ENCODE measurements at places on chromosomes 7 and 10. TPM values are rescaled to one million over a fixed set of nuclear protein-coding genes. Genes with fewer than 3 reads are reported as not detected.
A peak's percentile ranks its signal among the peaks of the same experiment; 100 is the strongest.

- no peak overlapping the region for H3K27ac ChIP-seq
- no peaks in the 10 kb centered on the region for H3K27me3 ChIP-seq
- H3K36me3 ChIP-seq = peaks cover 23% of the 10 kb centered on the region
- H3K4me3 ChIP-seq = no peak overlapping the region
These were observed 15.1 kb downstream of the ZNF800 start for GRCh38 chr7:127377425-127377824.

DNA sequence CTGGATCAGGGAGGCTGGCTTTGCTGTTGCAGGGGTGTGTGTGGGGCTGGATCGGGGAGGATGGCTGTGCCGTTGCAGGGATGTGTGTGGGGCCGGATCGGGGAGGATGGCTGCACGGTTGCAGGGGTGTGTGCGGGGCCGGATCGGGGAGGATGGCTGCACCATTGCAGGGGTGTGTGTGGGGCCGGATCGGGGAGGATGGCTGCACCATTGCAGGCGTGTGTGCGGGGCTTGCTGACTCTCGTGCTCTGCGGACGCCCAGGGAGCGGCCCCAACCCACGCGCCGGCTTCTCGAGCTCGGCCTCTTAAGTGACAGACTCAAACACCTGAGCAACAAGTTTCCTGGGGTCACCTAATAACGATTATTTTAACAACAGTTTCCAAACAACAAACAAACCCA lies 518.2 kb downstream of the DNAJB6 start:
- H3K27ac ChIP-seq = no peak overlapping the region
- DNase-seq = no peak
- H3K4me1 ChIP-seq = peaks cover 12% of the 10 kb centered on the region

DNA sequence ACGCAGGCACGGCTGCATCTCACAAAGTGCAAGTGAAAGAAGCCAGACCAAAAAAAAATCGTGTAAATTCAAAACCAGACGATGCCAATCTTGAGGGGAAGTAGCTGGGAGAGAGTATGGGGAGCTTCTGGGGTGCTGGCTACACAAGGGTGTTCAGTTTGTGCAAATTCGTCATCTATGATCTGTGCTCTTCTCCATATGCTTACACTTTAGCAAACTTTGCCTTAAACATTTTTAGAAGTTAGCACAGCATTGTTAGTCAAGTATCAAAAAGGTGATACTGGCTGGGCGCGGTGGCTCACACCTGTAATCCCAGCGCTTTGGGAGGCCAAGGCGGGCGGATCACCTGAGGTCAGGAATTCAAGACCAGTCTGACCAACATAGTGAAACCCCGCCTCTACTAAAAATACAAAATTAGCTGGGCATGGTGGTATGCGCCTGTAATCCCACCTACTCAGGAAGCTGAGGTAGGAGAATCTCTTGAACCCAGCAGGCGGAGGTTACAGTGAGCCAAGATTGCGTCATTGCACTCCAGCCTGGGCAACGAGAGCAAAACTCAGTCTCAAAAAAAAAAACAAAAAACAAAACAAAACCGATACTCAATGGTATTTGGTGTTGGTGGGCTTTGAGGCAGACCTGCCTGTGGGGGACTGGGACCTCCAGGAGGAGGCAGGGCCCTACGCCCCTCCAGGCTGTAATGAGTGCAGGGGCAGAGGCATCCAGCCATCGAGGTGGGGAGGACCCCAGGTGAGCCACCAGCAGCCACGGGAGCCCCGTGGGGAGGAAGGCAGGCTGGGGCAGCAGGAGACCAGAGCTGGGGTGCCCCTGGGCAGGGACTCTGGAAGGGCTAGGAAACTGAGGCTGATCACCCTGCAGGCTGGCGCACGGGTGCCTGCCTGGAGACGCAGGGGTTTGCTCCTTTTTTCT lies 150.0 kb downstream of the PRKAG2 start:
- H3K27ac ChIP-seq = peak overlapping the region; percentile 72
- no peak overlapping the region for H3K4me3 ChIP-seq
- peaks cover 30% of the 10 kb centered on the region for H3K4me1 ChIP-seq
- no peaks in the 10 kb centered on the region for H3K36me3 ChIP-seq
- DNase-seq = no peak

The TNPO3 gene
- total RNA-seq = 39.5 TPM

GRCh38 chr7:64300641-64301405 lies 12.9 kb upstream of the ZNF736 start:
- no peaks in the 10 kb centered on the region for H3K4me1 ChIP-seq
- H3K4me3 ChIP-seq = no peak overlapping the region
- peak; percentile 47 for DNase-seq
- no peaks in the 10 kb centered on the region for H3K27me3 ChIP-seq
- H3K27ac ChIP-seq = no peak overlapping the region
- no peaks in the 10 kb centered on the region for H3K36me3 ChIP-seq

GRCh38 chr10:68095153-68095552 lies 14.1 kb upstream of the MYPN start:
- DNase-seq = no peak
- H3K36me3 ChIP-seq = no peaks in the 10 kb centered on the region
- H3K27me3 ChIP-seq = no peaks in the 10 kb centered on the region
- H3K27ac ChIP-seq = no peak overlapping the region
- H3K4me3 ChIP-seq = no peak overlapping the region

The EGR2 gene
- 1.7 TPM for total RNA-seq

- no peak for DNase-seq
- peaks cover 78% of the 10 kb centered on the region for H3K4me1 ChIP-seq
- peaks cover 5% of the 10 kb centered on the region for H3K36me3 ChIP-seq
- peak overlapping the region; percentile 79 for H3K4me3 ChIP-seq
These were observed 3.2 kb downstream of the MAFK start for GRCh38 chr7:1533547-1534329.

The TEX36 gene
- not detected for total RNA-seq

The GRM3 gene
- total RNA-seq = not detected

GRCh38 chr10:60369547-60369930 lies 20.1 kb downstream of the ANK3 start:
- H3K27ac ChIP-seq = no peak overlapping the region
- DNase-seq = no peak
- H3K36me3 ChIP-seq = no peaks in the 10 kb centered on the region
- H3K4me1 ChIP-seq = peaks cover 23% of the 10 kb centered on the region
- H3K27me3 ChIP-seq = no peaks in the 10 kb centered on the region
- H3K4me3 ChIP-seq = no peak overlapping the region

GRCh38 chr7:128307061-128307460 lies 36.6 kb downstream of the RBM28 start:
- no peak for DNase-seq
- no peaks in the 10 kb centered on the region for H3K27me3 ChIP-seq
- H3K36me3 ChIP-seq = peaks cover 75% of the 10 kb centered on the region
- H3K27ac ChIP-seq = no peak overlapping the region
- no peak overlapping the region for H3K4me3 ChIP-seq
- H3K4me1 ChIP-seq = no peaks in the 10 kb centered on the region

GRCh38 chr10:1198453-1199344 lies 142.5 kb downstream of the WDR37 start:
- H3K4me3 ChIP-seq = no peak overlapping the region
- H3K36me3 ChIP-seq = no peaks in the 10 kb centered on the region
- no peak overlapping the region for H3K27ac ChIP-seq
- no peak for DNase-seq
- no peaks in the 10 kb centered on the region for H3K27me3 ChIP-seq

DNA sequence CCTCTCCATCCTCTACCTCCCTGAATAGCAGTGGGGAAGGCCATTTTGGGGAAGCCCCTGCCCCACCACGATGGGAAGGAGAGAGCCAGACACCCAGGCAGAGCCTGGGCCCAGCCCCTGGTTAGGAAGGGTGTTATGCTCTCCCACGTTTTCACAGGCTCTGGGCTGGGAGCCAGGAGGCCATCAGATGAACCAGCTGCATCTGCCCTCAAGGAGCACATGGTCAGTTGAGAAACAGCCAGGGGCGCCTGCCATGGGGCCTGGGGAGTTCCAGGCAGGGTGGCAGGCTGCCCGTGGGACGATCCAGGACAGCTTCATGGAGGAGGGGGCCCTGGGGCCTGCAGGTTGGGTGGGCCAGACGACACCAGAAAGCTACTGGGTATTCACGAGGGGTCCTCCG lies 47.5 kb downstream of the CAMK2B start:
- no peak overlapping the region for H3K27ac ChIP-seq
- no peaks in the 10 kb centered on the region for H3K36me3 ChIP-seq
- H3K27me3 ChIP-seq = no peaks in the 10 kb centered on the region
- no peaks in the 10 kb centered on the region for H3K4me1 ChIP-seq
- no peak for DNase-seq

The PRDX3 gene
- 166 TPM for total RNA-seq

Measured in esophagus muscularis mucosa (tissue), 4 donors.